NCI-H2029 (cell line): ENCODE measurements at places on chromosomes 7 and 10.

GRCh38 chr10:42996588-42996987 lies 80.3 kb upstream of the RET start:
- no peak for DNase-seq

DNA sequence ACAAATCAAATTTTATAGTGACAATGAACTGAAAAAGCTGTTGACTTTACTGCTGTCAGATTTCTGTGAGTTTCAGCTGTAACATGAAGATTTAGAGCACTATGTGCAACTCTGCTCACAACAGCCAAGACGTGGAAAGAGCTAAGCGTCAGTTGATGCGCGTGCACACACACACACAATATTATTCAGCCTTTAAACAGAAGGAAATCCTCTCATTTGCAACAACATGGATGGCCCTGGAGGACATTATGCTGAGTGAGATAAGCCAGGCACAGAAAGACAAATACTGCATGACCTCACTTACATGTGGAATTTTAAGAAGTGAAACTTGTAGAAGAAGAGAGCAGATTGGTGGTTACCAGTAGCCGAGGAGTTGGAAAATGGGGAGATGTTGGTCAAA lies 82.8 kb upstream of the FRMD4A start:
- no peak for DNase-seq

DNA sequence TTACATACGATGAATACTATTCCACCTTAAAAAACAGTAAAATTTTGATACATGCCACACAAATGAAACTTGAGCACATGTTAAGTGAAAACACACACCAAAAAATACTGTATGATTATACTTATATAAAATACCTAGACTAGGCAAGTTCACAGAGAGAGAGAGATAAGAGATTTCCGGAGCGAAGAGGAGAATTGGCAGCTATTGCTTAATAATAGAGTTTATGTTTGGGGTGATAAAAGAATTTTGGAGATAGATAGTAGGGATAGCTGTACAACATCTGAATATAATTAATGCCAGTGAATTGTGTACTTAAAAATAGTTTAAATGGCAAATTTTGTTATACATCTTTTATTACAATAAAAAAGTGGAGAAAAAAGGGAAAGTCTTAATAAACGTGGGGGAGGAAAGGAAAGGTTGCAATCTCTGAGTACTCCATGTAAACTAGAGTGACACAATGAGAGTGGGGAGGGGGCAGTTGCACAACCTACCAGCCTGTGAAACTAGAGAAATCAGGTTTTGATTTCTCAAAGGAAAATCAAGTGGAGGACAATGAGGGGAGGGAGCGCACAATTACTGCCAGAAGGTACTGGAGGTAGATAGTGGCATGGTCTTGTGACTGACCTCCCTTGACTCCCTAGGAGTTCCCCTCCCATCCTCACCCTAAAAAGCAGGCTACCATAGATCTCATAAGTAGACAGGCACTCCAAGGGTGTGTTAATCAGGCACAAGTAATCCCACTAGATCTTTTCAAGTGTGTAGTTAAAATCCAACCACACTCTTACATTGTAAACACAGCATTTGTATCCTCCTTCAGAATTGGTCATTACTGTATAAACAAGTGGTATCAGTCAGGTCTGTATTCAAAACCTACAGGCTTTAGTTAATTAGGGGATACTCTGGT lies 31.6 kb upstream of the ANK3 start:
- DNase-seq: no peak

DNA sequence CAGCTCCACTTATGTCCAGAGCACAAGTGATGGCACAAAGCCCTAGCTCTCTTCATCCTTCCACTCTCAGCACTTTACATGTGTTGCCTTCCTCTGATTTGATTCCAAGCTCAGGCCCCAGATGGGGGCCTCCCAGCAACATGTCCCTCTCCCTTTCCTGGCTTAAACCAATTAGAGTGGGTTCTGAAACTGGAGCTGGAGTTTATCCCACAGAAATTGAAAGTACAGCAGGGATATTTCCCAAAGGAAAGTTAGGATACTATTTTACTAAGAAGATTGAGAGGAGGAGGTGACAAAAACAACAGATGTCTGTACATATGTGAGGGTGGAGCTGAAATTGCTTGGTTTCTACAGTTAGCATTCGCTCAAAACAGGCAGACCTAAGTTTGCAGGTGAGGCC lies 724.6 kb downstream of the AUTS2 start:
- DNase-seq: no peak

GRCh38 chr7:40882071-40882658 lies 747.4 kb downstream of the SUGCT start:
- DNase-seq: no peak

- no peak for DNase-seq
These were observed 57.0 kb upstream of the DKK1 start for GRCh38 chr10:52256832-52257691.

DNA sequence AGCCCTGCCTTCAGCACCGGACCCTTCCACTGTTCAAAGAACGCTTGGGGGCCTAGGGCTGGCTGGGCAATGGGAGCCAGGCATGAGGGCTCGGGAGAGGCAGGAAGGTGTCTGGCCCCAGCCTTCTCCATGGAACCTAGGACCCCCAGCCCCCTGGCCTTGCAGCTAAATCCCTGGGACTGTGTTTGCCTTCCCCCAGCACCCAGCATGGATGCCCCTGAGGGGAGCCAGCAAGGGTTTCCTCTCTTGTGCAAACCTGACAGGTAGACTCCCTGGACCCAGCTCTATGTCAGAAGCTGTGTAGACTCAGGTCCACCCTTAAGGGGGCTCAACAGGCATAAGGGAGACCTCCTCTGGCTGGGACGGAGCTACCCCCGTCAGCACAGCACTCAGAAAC lies 288.0 kb downstream of the GRID1 start:
- no peak for DNase-seq

GRCh38 chr10:79430325-79430905 lies 15.0 kb downstream of the ZCCHC24 start:
- no peak for DNase-seq

- DNase-seq: no peak
These were observed 869 bp downstream of the PSAP start for GRCh38 chr10:71850021-71850742.

DNA sequence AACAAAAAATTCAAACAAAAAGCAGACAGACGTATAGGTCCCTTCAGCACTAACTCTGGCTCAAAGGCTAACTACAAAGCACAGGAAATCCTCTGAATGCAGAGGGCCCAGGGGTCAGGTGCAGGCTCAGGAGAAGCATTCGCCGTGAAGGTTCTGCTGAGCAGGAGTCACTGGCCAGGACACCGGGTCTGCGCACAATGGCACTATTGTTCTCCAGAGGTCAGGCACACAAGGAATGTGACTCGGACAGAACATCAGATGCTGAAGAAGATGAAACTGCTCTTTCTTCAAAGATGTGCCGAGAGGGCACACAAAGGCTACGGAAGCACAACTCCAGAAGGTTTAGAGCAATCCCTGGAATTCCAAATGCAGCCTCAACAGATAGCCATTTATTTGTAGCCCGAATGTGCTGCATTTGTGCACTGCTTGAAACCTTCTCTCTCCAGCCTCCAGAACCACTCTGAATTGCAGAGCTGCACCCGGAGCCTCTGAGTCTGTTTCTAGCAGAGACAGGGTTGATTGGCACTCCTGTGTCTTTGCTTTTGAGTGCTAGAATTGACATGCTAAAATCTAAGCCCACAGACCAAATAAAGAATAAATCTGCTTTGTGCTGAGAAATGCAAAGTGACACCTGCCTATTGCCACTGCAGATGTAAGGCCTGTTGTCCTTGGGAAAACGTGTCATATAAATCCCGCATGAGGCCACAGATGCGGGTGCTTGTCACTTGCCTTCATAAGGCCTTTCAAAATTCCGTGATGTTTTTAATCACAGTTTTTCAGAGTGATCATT lies 85.4 kb upstream of the AFAP1L2 start:
- no peak for DNase-seq

DNA sequence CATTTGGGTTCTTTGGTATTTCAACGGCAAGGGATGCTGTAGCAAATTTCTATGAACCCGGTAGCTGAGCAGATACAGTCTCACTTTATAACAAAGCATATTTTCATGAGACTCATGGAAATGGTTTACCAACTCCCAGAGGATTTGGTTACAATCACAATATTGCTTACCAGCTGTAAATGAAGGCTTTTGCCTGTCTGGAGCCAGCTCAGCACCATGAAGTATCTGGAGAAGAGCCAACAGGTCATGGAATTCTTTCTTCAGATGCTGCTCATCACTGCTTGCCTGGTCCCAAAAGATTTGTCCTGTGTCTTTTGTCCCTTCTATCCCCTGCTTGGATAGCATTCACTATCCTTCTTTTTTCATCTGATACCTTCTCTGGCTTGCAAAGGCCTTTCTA lies 316.9 kb upstream of the PHYHIPL start:
- DNase-seq: no peak

- peak; percentile 63 for DNase-seq
These were observed 57.5 kb upstream of the PTPN12 start for GRCh38 chr7:77479536-77480088.
